HT-29 (cell line): ENCODE measurements at places on chromosomes 2 and 18.

- DNase-seq: no peak
These were observed 119.9 kb downstream of the HNMT start for GRCh38 chr2:138084206-138084605.

DNA sequence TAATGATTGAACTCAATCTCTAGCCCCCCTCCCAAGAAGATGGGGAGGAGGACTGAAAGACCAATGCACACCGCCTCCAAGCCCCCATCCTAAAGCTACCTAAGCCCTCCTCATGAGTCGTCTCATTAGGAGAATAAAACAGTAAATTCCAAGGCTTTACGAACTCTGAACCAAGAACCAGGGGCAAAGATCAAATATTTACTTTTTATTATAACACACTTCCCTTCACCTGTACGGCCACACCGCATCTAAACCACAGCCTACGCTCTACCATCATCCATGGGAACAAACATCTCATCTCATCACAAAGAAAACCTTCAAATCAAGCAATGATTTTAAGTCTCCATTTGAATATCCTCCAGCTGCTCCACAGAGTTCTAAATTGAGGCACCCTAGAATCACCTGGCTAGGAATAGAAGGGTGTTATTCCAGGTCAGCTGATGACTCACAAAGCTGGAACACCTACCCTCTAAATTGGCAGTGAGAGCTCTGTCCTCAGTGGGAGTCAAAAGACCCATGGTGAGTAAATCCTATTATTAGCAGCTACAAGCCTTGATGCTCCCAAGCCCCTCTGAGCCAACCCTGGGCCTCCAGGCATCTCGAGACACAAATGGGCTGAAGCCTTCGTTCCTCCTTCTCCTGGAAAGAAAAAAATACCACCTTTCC lies 45.6 kb upstream of the BZW1 start:
- DNase-seq: no peak

- DNase-seq: no peak
These were observed 12.2 kb downstream of the SLC9A4 start for GRCh38 chr2:102485147-102485785.

GRCh38 chr2:222208010-222208690 lies 90.6 kb downstream of the PAX3 start:
- no peak for DNase-seq

DNA sequence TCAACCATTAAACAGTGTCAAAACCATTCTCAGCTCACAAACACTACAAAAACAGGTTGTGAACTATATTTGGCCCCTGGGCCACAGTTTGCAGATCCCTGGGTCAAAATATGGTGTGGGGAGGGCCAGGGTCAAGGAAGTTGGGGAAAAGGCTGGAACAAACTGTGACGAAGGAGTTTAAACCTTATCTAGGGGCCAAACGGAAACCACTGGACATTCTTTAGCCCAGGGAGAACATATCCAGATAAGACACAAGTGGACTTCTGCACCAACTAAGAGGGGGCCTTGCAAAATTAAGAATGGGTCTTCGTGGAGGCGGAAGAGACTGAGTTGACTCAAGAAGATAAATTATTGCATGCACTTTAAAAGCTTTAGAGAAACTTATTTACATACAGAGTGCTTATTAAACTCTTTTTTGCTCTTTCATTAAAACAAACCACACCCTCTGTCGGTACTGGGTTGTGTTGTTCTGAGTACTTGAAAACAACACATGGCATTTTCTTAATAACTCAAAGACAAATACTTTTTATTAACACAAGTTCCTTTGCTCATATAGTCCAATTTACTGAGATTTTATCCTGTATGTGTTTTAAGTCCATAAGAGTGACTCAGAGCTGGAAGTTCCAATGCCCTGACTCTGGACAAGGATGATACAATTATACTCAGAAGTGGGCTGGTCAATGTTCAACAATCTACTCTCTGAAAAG lies 5.3 kb upstream of the ASAP2 start:
- DNase-seq: peak; percentile 11

DNA sequence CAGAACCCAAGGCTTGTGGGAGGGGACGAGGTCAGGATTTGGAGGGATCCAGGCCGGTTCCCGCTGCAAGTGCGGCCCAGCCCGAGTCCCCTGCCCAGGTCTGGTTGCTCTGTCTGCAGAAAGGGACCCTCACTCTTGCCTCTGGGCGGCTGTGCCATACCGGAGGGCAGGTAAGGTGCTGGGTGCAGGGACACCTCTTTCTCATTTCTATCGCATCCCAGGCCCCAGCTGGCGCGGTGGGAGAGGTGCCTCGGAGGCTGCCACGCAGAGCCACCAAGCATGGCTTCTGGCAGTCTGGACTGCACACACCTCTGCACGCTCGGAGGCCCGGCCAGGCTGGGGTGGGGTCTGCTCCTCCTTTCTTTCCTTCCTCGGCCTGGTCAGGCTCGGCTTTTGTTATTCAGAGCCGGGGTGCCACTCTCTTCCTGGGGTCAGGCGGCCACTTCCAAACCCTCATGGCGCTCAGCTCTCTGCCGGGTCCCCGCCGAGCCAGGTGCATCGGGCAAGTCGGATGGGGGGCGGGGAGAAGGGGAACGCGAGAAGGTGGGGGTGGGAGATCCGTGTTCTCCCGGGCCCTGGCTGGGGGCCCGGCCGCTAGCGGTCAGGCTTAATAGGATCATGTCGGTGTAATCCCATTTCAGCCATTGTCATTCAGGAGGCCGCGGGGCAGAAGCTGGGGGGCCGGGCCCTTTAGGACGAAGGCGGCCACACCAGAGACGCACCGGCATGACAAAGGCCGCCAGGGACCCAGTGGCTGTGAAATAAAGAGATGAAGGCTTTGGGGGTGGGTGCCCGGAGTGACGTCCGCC lies 9.0 kb downstream of the GBX2 start:
- DNase-seq: no peak

- DNase-seq: no peak
These were observed 38.2 kb downstream of the FOSL2 start for GRCh38 chr2:28430788-28431418.

DNA sequence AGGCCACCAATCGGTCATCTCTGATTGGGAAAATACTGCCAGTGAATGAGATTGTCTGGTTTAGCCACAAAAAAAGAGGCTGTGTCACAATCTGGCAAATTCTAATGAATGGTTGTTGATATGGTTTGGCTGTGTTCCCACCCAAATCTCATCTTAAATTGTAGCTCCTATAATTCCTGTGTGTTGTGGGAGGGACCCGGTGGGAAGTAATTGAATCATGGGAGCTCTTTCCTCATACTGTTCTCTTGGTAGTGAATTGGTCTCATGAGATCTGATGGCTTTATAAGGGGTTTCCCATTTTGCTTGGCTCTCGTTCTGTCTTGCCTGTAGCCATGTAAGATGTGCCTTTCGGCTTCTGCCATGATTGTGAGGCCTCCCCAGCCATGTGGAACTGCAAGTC lies 838.3 kb downstream of the SLC4A3 start:
- no peak for DNase-seq

GRCh38 chr18:10923141-10923540 lies 226.2 kb downstream of the PIEZO2 start:
- DNase-seq: no peak

- no peak for DNase-seq
These were observed 8.8 kb downstream of the FZD7 start for GRCh38 chr2:202042444-202042843.

DNA sequence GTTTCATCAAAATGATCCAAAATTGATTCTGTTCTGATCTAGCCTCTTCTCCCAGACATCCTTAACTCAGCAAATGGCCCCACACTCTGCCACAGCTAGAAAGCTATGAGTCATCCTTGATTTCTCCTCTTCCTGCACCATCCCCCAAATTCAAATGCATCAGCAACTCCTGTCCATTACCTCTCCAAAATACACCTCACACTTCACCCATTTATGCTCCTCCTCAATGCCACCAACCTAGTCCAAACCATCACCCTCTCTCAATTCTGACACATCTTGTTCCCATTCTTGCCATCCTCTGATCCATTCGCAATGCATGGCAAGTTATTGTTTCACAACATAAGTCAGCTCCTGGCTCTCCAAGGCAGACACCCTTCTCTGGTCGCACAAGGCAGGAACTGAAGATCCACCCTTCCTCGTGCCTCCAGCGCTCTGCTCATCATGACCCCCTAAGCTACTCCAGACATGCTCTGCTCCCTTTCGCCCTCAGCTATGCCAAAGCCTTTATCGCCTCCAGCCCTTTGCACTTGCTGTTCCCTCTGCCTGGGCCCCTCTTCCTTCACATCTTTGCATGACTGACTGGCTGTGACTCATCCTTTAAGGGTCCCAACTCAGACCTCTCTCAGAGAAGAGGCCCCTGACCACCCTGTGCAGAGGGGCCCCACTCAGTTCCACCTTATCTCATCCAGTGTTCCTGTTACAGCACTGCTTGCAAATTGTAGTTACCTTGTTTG lies 83.6 kb downstream of the MREG start:
- DNase-seq: no peak

GRCh38 chr2:174145827-174146226 lies 102.5 kb downstream of the OLA1 start:
- DNase-seq: no peak

DNA sequence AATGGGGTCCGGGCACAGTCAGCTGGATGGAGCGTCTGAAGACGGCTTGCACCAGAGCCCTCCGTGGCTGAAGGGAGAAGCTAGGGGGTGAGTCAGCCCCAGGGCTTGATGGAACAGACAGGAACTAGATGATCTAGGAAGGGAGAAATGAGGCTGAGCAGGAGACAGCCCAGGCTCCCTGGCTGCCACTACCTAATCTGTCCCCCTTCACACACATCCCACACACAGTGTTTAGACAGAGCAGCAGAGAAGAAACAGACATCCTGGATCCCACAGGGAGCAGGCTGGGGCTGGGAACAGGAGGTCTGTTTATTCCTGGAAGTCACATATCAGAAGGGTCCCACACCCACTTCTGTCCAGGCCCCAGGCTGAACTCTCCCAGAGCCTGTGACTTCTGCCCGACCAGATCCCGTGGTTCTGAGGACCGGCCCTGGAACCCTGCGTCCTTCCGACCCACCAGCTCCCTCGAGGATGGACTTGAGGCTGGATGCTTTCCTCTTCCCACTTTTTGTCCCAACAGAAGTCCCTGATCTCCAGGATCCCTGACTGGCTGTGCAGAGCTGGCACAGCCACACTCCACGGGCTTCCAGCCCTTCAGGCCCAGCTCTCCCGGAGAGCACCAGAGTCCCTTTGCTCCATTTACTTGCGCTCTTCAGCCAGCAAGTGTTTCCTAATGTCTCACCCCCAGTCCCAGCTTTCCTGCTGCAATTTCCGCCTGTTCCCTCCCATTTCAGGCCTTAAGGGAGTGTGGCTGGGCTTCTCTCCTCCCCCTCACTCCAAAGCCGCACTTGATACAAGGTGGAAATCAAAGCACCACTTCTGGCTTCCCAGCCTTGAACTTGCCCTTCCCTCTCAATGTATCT lies 1.5 kb upstream of the GPBAR1 start:
- DNase-seq: no peak

- no peak for DNase-seq
These were observed 272.4 kb upstream of the NRXN1 start for GRCh38 chr2:51304311-51304710.

- DNase-seq: no peak
These were observed 419.1 kb downstream of the TRIB2 start for GRCh38 chr2:13135856-13136255.

GRCh38 chr2:187936228-187936627 lies 355.4 kb upstream of the GULP1 start:
- no peak for DNase-seq
